ENCODE measurements at places on chromosomes 12 and 14. TPM values are rescaled to one million over a fixed set of nuclear protein-coding genes. Genes with fewer than 3 reads are reported as not detected.

The PPP1R12A gene
- 55.8 TPM for total RNA-seq

The PLCZ1 gene
- total RNA-seq, result not detected

The KRT77 gene
- not detected for total RNA-seq

GRCh38 chr12:38508246-38508645 is 191.7 kb downstream of the ALG10B start:
- DNase-seq, result peak; percentile 50

DNA sequence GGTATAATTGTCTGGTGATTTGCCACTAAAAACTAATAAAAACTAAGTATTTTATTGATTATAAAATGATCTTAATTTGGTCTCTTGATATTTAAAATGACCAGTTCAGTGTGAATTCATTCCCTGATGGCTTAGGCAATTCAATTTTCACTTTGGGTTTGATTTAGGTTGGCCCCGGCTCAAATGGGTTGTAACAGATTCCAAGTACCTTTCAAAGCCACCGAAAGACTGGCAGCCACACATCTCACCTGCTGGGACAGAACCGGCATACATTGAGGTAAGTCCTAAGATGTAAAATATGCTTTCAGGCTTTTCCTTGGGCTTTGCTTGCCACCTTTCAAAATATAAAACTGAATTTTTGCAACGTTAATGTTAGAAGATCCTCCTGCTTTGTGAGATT is 77.5 kb upstream of the ATF1 start:
- DNase-seq, result no peak

GRCh38 chr12:42809226-42809625 is 219.7 kb upstream of the PRICKLE1 start:
- DNase-seq, result no peak

Data from PC-9 (cell line).